Stimulated activated CD4-positive, alpha-beta T cell treated with anti-CD3 and anti-CD28 coated beads, Interleukin-15, amount 100 ng/mL, for 1 hour (primary cell): ENCODE measurements at places on chromosomes 5 and 9.

GRCh38 chr5:39503155-39503554, 78.4 kb upstream of the DAB2 start:
- no peak for DNase-seq

DNA sequence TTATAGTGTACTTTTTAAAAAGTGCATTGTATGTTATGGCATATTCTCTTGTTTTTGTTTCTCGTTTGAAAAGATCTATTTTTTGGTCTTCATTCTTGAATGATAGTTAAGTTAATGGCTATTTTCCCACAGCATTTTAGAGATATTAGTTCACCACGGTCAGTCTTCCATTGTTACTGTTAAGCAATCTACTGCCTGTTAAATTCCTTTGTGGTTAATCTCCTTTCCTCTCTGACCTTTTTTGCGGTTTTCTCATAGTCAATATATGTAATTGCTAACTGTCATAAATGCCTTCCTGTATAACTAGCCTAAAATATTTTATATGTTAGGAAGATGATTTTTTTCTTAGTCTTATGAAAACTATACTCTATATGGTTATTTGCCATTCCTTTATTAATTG, 250.8 kb upstream of the FBXL7 start:
- no peak for DNase-seq

DNA sequence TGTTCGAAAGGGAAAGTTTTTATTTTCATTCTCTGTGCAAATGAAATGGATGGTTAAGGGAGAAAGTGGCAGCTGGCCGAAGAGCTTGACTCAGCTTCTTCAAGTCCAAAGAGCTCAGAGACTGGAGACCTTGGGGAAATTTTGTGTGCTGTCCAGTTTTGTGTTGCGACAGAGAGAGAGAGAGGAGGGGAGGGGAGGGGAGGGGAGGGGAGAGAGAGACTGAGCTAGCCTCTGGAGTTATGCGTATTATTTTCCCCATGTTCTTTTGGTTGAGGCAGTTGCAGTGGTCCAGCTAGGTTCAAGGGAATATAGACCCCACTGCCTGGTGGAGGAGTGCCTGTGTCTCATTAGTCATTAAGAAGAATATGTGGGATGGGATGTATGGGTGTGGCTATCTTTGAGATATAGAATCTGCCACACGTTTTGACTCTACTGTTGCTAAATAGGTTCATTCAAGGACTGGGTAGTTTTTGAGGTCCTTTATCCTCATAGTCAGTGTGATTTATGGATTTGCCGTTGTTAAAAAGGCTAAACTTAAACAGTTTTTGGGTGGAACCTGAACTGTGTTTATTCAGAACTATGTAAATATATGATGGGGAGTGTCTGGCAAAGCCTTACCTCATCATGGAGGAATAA, 69.7 kb downstream of the ARHGAP26 start:
- DNase-seq: no peak

- DNase-seq: no peak
Measured at GRCh38 chr5:108749128-108749861, 1.6 kb downstream of the FER start.

DNA sequence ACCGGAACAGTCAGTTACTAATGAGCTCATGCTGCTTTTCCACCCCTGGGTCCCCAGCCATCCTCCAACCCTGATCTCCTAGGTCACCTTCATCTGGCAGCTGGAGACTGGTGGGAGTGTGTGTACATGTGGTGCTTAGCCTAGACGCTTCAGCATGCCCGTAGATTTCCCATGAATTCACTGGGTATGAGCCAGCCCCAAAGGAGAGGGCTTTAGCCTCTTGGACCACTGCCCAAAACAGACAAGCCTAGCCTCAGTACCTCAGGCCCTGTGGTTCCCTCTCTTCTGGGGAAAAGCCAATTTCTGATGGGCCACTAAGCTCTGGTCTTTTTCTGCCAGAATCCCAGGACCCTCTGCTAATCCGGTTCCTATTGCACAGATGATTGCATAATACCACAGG, 48.0 kb upstream of the ASTN2 start:
- DNase-seq: no peak

GRCh38 chr9:96009690-96010472, 134.4 kb downstream of the ERCC6L2 start:
- no peak for DNase-seq

- DNase-seq: no peak
Measured at GRCh38 chr9:107237873-107238272, 45.2 kb upstream of the RAD23B start.

- DNase-seq: no peak
Measured at GRCh38 chr5:82704381-82704780, 372.8 kb downstream of the TMEM167A start.

DNA sequence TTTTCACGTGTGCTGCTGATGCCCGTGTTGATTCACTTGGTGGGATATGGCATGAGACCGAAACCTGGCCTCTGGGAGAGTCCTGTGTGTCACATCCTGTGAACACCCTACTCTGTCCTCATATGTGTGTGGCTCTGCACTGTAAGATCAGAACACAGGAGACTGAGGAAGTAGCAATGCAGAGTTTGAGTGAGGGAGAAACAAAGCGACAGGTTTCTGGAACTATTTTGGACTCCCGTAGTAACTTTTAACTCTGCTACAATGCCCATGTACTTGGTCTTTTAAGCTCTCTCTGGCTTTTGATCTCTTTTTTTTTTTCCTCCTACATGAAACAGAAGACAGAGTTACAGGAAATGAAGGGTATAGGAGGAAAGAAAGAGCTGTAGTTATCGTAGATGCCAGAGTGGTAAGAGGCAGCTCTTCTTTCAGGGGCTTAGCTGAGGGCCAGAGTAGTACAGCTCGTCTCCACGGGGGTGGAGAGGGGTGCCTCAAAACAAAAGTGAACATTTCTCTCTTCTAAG, 26.6 kb downstream of the GRAMD2B start:
- DNase-seq: peak; percentile 8
